Large intestine (tissue), 12 donors: ENCODE measurements at places on chromosomes 7 and 10. TPM values are rescaled to one million over a fixed set of nuclear protein-coding genes. Genes with fewer than 3 reads are reported as not detected.

GRCh38 chr10:89129911-89130310, 77.2 kb downstream of the CH25H start:
- DNase-seq: no peak

GRCh38 chr10:93992400-93993030, 1.2 kb upstream of the PLCE1 start:
- no peak for DNase-seq

DNA sequence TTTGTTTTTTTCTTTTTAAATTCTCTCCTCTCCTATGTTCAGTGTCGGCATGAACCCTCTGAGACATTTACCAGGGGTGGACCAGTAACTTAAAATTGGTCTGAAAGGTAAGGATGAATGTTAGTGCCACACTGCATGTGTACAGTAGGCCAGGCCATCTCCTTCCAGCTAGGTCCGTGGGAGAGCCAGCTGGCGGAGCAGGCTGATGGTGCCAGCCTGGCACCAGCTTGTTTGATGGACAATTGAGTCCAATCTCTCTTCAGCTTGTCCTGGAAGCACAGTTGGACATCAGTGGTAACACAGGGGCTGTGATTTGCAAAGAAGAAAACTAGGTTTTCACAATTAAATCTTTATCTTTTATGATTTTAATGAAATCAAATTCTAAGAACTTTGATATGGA, 136.5 kb downstream of the CNNM2 start:
- DNase-seq: no peak

- DNase-seq: no peak
Measured at GRCh38 chr10:19719284-19719683, 96.9 kb upstream of the PLXDC2 start.

DNA sequence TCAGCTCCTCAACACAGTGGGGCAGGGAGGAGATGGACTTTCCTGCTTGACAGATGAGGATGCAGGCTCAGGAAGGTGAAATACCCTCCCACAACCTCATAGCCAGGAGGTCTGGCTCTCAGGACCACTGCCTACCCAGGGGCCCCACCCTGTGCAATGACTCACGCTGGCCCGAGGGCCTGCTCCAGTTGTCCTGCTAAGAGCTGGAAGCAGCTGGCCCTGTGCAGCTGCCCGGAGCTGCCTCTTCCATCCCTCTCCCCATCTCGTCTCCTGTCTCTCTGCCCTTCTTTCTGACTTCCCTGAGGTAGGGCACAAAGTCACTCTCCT, 123.9 kb downstream of the ZMIZ1 start:
- DNase-seq: no peak

GRCh38 chr10:127331696-127332095, 135.3 kb upstream of the INSYN2A start:
- no peak for DNase-seq

GRCh38 chr10:122510736-122511135, 49.4 kb downstream of the HTRA1 start:
- DNase-seq: no peak

DNA sequence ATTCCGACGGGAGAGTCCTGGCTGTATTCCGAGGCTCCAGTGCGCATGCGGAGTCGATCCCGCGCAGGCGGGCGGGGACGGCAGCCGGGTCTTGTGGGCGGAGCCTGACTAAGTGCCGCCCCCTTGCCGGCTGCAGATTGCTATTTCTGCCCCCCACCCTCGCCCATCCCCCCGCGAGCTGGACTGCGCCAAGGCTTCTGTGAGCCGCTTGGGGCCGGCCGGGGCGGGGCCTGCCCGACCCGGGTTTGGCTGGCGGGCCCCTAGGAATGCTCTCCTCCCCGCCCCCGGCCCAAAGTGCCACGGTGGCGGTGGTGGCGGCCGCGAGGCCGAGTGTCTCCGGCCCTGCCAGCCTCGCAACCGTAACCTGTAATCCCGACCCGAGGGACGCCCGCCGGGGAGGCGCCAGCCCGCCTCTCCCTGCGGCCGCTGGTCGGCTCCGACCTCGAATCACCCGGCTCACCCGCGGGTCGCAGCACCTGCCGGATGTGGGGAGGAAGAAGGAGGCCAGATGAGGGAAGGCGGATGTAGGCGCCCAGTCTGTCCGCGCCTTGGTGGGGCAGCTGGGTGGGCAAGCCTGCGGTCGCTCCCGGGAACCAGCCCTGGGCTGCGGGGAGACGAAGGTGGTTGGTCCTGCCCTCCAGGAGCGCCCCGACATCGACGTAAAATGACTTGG, 702 bp upstream of the KAZALD1 start:
- DNase-seq: peak; percentile 95

- DNase-seq: no peak
Measured at GRCh38 chr7:24392774-24393173, 108.8 kb downstream of the NPY start.

DNA sequence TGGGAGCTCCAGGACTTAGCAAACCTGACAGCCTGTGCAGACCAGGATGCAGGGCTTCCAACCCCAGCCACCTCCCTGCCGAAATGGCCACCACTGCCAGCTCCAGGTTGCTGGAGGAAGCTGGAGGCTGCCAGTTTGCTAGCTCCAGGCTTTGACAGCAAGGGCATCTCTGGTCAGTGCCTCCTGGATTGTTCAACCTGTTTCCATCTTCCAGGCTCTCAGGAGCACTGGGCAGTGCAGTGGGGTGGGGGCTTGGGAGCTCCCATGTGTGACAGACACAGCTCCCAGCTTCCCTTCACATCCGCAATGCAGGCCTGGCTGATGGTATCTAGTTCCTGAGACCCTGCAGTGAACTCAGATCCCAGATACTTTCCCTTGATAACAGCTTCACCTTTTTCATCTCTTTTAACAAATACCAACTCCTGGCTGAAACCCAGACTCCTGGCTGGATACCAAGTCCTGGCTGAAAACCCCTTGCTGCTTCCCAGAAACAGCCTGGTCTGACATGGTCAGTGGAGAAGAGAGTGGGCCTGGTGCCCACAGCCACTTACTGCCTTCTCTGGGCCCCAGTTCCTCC, 20.8 kb upstream of the RET start:
- DNase-seq: no peak

GRCh38 chr10:60535427-60535826, 145.8 kb upstream of the ANK3 start:
- DNase-seq: no peak

DNA sequence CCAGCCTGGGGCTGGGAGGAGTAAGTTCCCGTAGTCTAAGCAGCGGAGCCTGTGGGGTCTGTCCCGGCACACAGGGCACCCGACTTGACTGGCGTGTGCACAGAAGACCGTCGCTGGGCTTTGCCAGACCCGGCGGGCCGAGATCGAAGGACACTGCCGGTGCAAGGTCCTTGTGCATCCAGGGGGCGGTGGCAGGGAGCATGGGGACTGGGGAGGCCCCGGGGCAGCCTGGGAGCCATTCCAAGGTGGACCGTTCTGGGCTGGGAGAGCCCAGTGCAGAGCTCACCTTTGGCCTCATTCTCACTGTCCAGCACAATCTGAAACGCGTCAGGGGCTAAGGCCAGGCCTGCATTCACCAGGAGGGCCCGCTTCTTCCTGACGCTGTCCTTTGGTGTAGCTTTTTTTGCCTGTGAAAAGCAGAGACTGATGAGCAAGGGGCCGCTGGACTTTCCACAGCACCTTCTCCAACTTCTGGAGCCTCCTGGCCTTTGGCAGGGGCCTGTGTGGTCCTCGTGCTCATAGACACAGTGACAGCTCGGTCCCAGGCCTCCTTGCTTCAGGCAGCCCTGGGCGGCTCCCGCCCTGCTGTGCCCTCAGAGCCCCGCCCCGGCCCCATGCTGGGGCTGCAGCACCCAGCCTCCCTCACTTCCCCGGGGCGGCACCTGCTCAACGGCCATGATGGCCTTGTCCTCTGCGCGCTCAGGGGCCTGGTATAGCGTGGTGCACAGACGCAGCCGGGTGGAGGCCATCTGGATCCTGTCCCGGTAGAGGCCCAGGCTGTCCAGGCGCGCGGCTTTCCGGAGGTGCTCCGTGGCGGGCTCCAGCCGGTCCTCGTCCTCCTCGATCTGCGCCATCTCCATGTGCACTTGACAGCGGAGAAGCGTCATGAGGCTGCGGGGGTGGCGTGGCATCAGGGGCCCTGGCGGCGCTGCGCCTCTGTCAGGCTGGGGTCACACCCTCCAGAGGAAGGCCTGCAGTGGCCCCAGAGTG, 20.3 kb downstream of the CFAP46 start:
- DNase-seq: no peak

GRCh38 chr7:18583305-18583704, 87.8 kb downstream of the HDAC9 start:
- no peak for DNase-seq

DNA sequence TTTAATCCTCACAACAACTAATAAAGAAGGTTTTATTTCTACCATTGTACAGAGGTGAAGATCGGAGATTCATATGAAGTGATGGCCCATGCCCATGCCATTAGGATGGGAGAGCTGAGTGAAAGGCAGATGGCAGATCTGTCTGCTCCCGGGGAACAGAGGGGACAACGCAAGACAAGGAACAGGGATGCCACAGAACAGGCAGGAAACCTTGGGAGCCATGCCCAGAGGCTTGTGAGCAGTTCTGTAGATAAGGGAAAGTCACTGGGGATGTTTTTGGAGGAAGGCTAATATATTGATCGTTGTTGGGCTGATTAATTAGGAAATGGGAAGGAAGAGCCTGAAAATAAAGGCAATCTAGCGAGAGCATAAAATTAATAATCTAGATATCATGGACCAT, 73.1 kb upstream of the ITGB1 start:
- no peak for DNase-seq

DNA sequence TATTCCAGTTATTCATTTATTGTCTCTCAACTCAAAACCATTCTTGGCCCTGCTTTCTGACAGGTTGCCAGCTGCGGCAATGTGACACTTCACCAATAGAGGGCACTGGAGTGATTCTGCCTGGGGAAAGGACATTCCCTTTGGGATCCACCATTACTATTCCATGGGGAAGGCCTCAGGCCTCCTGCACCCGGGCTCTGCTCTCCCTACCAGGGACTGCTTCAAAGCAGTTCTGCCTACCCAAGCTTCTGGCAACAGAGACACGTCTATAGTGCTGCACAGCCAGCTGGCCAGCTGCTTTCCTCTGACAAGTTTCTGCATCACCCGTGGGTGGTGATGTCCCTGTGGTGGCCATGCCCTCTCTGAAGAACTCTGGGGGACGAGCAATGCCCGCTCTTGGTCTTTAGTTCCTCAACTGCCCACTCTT, 163.8 kb downstream of the ELMO1 start:
- DNase-seq: peak; percentile 13

GRCh38 chr10:48748573-48748972, 63.9 kb downstream of the WDFY4 start:
- no peak for DNase-seq

DNA sequence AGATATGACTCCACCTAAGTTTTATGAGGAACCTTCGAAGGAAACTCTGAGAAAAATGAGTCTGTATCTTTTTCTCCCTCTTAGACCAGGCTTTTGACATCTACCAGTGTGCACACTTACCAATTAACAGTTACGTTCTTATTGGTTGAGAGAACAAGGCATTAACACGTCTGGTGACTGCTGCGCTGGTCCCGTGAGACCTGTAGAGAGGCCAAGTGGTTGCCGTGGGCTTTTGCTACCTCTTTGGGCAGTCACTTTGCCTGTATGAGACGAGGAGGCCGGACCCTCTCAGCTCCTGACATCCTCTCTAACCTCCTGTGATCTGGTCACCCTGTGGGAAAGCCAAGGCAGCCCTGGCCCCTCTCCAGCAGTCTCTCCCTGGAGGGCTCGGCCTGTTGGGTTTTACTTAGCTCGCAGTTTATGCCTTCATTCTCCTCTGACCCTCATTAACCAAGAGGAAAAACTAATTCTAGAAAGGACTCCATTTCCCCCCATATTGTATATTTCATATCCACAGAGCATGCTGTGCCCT, 513.9 kb upstream of the GALNT17 start:
- DNase-seq: no peak

- DNase-seq: no peak
Measured at GRCh38 chr10:62934258-62934657, 118.1 kb upstream of the EGR2 start.

- DNase-seq: no peak
Measured at GRCh38 chr10:116637830-116638229, 17.1 kb downstream of the PNLIPRP2 start.

DNA sequence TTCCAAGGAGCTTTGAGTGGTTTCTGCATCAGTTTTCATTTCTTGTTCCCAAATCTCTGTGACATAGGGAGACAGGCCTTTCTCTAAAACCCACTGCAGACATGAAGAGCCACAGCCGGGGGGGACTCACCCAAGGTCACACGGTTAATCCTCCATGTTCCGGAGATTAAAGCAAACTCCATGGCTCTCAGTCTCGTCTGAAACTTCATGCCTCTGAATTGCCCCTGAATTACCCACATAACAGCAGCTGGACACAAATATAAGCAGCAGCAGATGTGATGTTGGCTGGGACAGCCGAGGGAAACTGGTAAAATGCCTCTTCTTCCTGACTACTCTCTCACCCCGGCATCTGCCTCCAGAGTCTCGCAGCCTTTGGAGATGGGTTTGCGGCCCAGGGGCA, 402.2 kb downstream of the DNAJB6 start:
- no peak for DNase-seq

DNA sequence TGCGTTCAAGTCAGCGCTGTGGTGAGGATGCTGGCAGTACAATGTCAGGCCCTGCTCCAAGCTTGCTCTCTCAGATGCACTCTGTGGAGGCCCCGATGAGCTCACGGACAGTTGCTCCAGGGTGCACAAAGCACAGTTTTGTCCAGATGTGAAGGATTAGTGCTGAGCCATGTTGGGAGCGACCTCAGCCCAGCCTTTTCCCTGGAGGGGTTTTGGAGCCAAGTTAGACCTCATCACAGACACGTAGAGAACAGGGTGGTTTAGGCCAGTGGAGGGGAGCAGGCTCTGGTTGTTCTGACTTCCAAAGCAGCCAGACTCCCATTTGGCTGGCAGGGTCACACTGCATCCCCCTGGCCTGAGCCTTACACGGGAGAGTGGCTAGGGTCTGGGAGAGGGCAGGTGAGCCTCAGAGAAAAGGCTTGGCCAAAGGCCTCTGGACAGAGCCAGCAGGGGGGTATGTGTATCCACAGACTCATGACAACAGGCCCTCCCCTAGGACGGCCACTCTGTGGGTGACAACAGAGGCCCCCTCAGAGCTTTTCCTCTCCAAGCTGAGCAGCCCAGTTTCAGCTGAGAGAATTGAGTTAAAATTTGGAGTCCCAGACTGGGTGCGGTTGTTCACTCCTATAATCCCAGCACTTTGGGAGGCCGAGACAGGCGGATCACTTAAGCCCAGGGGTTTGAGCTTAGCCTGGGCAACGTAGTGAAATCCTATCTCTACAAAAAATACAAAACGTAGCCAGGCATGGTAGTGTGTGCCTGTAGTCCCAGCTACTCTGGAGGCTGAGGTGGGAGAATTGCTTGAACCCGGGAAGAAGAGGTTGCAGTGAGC, 4.7 kb downstream of the PLAC9 start:
- DNase-seq: no peak

STRIP2 gene
- 2.0 TPM for polyA plus RNA-seq

CLDN4 gene
- polyA plus RNA-seq: 395 TPM

POU6F2 gene
- polyA plus RNA-seq: 0.19 TPM

ZNF316 gene
- polyA plus RNA-seq: 35.0 TPM

ELN gene
- polyA plus RNA-seq: 54.4 TPM

ZKSCAN1 gene
- polyA plus RNA-seq: 45.6 TPM

C10orf62 gene
- 0.09 TPM for polyA plus RNA-seq

DKK1 gene
- polyA plus RNA-seq: 2.7 TPM

SLC13A1 gene
- 1.7 TPM for polyA plus RNA-seq

PRKCQ gene
- polyA plus RNA-seq: 3.7 TPM

EBF3 gene
- 7.5 TPM for polyA plus RNA-seq

ITIH2 gene
- polyA plus RNA-seq: 0.52 TPM

CDCA7L gene
- polyA plus RNA-seq: 16.6 TPM

GIMAP8 gene
- polyA plus RNA-seq: 6.3 TPM

C10orf105 gene
- 0.27 TPM for polyA plus RNA-seq

TBX20 gene
- polyA plus RNA-seq: not detected

RPEL1 gene
- polyA plus RNA-seq: 0.09 TPM

THSD7A gene
- polyA plus RNA-seq: 3.7 TPM

PRLHR gene
- 1.1 TPM for polyA plus RNA-seq

PLEKHS1 gene
- polyA plus RNA-seq: 62.4 TPM

SLC26A4 gene
- 0.28 TPM for polyA plus RNA-seq

FOXI2 gene
- not detected for polyA plus RNA-seq
